ENCODE measurements at places on chromosomes 4 and X.
A peak's percentile ranks its signal among the peaks of the same experiment; 100 is the strongest.

GRCh38 chr4:57109411-57109846 lies 756 bp downstream of the IGFBP7 start:
- DNase-seq: no peak

GRCh38 chrX:40175511-40176350 lies 78.0 kb upstream of the BCOR start:
- peak; percentile 56 for DNase-seq

DNA sequence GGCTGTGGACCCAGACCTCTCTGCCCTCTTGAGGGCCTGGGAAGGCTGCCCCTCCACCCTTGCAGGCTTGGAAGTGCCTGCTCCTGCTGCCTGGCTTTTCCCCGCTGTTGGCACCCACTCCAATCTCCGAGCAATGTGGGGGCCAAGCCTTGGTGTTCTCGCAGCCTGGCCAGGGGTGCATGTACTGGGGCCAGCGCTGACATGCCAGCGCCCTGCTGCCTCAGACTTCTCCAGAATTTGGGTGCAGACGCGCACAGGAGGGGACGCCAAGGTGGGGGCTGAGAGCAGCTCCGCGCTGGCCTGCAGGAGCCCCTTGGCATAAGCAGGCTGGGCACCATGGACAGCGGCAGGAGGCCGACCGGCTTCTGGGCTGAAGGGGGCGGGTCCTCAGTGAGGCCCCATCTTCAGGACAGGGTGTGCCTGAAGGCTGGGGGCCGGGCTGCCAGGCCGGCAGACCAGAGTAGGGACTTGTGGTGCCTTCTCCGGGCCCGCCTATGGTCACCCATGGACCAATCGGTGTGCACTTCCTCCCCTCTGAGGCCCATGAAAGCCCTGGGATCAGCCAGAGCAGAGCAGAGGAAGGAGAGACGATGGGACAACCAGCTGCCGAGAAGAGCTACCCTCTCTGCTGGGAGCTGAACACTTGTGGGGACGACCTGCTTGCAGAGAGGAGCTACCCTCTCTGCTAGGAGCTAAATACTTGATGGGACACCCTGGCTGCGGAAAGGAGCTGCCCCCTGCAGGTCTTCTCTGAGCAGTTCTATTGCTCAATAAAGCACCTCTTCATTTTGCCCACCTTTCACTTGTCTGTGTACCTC lies 118.3 kb downstream of the DNAAF6 start:
- DNase-seq: no peak

- no peak for DNase-seq
Measured at GRCh38 chr4:106268786-106269185, 47.2 kb downstream of the TBCK start.

DNA sequence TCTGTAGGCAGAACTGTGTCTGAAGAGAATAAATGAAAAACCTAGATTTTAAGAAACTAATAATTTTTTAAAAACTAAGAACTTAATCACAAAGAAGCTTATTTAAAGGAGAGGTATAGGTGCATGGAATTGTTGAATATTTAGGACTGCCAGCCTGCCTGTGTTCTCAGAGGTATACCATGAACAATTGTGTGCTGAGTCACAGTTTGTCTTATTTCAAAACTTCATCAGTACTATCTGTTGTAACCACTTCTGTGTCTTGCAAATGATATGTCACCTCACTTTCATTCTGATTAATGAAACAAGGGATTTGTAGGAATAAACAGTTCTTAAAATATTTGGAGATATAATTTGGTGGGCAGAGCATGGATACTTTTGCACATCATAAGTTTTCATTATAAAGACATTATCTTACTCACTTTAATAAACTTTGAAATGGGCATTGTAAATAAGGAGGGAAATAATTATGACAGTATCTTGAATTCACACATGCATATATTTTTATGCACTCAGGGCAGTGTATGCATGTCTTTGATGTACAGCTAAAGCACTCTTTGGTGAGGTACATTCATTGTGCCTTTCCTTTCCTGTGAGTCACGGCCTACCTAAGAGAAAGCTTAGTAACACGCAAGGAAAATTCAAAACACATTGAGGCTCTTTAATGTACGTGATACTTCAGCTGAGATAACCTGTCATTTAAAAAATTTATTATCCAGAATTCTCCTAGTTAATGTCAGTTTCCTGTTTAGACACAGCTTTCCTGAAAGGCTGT lies 31.7 kb downstream of the STOX2 start:
- DNase-seq: no peak

GRCh38 chrX:150282953-150283352 lies 80.2 kb upstream of the MAMLD1 start:
- no peak for DNase-seq

- DNase-seq: no peak
Measured at GRCh38 chr4:25943312-25943711, 29.3 kb downstream of the SMIM20 start.

DNA sequence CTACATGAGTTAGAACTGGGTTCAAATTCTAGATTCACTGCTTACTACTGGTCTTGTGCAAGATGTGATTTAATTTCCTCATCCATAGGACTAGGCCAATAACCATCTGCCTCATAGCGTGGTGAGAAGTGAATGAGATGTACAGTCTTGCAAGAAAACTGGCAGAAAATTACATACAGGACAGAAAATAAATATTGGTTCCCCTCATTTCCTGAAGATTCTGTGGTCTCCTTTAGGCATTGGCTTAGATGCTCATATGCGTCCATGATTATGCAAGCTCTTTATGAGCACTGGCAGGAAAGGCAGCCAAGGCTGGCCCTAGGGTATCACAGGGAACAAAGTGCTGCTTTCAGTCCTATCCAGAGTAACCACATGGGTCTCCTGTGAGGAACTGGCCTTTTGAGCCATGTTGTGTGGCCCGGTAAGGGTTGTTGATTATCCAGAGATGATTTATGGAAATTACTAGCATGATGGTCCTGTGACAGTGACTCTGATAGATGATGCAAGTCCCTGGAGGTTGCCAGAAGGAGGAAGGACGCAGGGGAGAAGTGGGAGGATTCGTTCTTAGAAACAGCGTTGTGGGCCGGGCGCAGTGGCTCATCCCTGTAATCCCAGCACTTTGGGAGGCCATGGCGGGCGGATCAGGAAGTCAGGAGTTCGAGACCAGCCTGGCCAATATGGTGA lies 9.9 kb upstream of the MOB1B start:
- DNase-seq: no peak

DNA sequence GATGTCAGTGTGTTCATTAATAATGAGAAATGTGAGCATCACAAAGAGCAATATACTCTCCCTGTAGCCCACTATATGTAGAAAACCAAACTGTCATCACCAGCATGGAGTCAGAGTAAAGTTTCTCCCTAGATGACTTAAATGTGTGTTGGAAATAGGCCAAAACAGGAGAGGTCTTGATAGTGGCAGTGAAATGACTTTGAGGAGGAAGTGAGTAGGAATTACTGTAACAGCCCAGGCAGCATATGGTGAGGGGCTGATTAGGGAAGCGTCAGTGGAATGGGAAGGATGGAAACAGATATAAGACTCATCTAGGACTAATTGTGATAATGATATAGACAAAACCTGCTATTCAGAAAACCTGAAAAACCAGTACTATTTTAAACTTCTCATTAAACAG lies 83.9 kb downstream of the ATXN3L start:
- no peak for DNase-seq

- no peak for DNase-seq
Measured at GRCh38 chr4:48854982-48855381, 24.1 kb downstream of the OCIAD1 start.

DNA sequence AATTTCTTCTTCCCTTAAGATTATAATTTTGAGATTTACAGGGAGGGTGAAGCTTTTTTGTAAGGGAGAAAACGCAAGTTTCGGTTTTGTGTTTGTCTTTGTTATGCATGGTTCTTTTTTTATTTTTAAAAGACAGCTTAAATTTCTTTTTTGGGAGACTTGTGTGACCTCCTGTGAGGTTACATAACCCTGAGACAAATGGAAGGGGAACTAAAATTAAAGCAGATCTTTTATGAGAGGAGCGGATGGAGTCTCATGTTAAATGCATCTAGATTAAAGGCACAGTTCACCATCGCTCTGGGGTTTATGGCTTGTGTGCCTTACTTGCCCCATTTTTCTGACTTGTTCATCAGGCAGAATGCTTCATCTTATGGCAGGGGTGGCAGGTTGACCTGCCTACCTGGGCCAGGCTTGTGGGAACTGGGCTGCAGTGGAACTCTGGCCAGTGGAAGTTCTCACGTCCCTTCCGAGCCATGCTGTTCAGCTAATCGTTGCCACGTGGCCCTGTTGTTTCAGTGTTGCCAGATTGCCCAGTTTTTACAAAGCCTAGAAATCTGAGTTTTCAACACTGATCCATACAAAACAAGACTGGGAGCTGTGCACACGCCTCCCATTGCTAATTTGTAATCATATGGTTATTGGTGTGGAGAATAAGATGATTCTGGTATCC lies 291.8 kb downstream of the ARHGAP10 start:
- no peak for DNase-seq

DNA sequence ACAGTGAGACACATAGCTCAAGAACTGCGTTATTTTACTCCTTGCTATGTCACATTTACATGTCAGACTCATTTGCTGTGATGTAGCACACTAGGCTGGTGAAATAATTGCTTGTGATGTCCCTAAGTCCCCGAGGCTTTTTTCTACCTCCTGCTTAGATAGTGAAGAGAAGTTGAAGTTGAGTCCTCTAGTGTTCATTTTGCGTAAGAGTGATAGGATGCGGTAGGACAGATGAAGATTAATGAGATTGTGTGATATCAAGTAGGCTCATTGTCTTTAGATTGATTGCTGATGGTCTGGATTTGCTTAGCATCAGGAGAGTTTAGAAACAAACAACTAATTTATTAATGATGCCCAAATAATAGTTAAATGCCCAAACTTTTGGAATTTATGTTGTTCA lies 173.6 kb upstream of the NUDT6 start:
- DNase-seq: no peak

DNA sequence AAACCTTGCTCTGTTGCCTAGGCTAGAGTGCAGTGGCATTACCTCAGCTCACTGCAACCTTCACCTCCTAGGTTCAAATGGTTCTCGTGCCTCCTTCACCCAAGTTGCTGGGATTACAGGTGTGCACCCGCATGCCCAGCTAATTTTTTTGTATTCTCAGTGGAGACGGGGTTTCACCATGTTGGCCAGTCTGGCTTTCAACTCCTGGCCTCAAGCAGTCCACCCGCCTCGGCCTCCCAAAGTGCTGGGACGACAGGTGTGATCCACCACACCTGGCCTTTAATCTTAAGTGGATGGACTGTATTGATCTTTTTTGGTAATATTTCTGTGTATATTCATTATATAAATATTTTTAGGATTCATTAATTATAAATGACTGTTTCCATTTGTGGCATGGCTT lies 158.7 kb upstream of the CXorf51A start:
- DNase-seq: no peak

Measured in stimulated activated CD4-positive, alpha-beta T cell treated with anti-CD3 and anti-CD28 coated beads, Interleukin-15, amount 100 ng/mL, for 1 hour (primary cell).